HEK293T (cell line): ENCODE measurements at places on chromosomes 6 and 20.

GRCh38 chr6:10081075-10081474 lies 333.8 kb downstream of the TFAP2A start:
- DNase-seq: no peak

DNA sequence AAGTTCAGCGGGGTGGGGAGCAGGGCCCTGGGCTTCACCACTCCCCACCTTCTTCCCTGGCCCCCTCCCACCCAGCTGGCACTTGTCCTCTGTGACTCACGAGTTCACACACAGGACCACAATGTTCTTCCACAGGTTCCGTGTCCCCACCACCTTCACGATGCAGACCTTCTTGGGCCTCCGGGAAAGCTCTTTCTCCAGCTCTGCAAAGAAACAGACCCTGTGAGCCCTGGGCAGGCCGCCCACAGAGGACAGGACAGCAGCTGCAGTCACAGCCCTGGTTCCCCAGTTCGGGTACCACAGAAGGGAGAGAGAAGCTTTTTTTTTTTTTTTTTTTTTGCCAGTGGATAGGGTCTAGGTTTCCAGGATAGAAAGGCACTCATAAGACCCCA lies 30.9 kb downstream of the PSMG4 start:
- DNase-seq: no peak

DNA sequence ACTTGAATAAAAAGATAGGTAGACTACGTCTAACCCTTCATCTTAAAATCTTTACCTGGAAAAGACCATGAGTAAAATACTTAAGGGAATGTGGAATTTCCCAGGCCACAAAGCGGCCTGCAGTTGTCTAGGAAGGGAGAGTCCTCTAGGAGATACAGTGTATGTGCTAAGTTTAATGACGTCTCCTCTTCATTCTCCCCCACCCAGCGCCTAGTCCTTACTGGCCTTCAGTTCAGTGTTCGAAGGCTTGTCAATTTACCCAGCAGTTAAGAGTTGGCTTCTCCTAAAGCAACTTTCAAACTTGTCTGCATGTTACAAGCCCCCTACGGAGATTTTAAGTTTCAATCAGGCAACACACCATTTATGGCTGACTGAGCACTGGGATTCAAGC lies 35.2 kb downstream of the HFE start:
- DNase-seq: no peak

DNA sequence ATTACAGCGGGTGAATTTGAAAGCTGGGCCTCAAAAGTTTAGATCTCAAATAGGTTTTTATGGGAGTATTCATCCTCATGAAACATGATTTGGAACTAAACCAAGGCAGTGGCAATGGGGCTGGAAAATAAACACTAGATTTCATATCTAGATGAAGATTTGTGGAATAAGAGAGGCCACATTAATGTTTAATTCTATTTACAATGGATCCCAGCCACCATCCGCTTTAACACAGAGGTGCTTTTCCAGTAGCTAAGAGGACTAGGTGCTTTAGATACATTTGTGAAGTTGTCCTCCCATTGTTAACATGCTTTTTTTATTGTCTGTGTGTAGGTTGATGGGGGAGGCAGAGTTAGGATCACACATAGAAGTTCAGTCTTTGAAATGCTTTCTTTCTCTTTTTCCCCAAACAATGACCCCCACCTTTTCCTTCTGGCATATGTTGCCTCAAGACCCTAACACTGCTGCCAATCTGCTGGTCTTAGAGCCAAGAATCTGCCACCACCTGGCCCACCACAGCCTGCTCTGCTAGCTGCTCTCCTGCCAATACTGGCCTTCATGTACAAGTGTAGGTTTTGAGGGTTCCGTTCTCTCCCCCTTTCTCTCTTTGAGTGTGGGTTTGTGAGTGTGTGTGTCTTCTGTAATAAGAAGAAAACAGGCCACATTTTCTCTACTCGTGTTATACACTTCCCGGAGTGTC lies 27.8 kb upstream of the GFRAL start:
- DNase-seq: no peak

- no peak for DNase-seq
Measured at GRCh38 chr6:7328243-7328642, 15.2 kb upstream of the SSR1 start.

DNA sequence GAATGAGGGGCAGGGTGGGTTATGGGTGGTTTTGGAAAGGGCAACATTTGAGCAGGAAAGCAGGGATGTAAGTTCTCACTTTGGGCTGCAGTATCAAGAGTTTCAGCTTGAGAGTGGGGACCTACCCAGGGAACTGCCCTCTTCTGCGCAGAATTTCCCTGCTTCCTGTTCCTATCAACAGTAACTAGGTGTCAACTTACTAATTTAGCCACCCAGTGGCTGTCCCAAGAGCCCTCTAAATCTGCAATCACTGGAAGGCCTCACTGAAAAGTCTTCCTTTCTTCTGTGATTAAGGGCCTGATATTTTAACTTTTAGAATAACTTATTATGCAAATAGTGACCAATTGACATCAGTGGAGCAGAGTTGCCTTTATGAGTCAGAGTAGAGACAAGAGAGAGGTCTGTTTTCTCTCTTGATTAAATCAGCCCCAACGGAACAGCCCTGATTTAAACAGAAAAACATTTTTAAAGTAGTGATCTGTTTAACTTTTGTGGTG lies 118.2 kb upstream of the RIPOR2 start:
- no peak for DNase-seq

DNA sequence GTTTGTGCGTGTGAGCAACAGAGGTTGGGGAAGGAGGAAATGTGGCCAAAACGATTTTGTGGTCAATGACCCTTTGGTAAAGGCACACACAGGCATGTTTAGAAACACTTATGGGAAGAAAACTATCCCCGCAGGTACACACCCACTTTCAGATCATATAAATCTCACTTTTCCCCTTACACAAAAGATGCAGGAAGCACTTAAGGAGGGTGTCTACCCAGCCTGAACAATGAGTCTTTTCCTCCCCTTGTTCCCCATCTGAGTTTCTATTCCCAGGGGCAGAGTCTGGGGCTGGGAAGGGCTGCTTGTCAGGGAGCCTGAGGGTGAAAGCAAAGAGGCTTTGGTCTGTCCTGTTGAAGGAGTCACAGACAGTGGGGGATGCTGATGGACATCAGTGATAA lies 193.2 kb upstream of the SALL4 start:
- DNase-seq: no peak

DNA sequence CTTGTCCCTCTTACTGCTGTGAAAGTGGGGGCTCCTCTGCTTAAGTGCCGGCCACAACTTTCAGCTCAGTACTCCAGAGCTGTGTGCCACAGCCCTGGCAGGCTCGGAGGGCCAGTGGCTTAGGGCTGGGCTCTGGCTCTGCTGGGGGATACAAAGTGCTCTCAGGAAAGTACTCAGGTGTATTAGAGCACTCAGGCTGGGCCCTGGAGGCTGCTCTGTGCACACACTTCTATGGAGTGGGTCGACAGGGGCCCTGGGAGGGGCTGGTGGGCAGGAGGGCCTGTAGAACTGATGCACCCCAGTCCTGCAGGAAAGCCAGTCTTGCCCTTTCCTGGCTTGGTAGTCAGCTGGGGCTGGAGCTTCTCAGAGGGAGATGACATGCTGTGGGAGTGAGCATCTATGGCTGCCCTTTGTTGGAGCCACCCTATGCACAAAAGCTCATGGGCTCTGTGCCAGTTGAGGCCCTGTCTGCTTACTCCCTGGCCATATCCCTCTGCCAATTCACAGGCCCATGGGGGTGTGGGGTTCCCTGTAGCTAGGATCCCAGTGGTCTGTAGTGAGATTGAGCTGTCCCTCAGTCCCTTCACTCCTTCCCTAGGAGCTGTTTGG lies 22.0 kb downstream of the CENPW start:
- no peak for DNase-seq

DNA sequence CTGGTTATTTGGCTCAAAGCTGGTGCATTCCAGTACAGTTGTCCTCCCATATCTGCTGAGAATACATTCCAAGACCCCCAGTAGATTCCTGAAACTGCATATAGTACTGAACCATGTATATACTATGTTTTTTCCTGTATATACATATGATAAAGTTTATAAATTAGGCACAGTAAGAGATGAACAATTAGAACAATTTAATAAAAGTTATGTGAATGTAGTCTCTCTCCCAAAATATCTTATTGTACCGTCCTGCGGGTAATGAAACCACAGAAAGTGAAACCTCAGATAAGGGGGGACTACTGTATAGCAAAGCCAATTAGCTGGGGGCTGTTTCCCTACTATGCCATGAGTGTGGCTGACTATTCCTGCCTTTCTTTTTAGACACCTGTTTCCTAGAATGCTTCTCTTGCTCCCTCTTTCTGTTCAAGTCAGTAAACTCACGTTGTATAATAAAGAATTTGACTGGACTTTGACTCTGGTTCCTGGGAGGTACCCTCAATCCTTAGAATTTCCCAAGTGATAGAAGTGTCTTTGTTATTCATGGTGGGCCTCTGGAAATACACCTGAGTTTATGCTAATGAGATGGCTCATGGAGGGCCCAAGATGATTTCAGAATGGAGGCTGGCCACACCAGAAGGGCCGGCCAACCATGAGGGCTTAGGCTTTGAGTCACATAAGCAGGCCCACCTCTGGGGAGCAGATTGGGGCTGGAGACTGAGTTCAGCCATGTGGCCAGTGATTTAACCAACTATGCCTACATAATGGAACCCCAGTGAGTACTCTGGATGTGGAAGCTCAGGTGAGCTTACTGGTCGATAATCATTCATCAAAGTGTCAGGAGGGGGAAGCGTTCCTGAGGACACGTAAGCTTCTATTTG lies 689 bp upstream of the BLOC1S5 start:
- DNase-seq: no peak

DNA sequence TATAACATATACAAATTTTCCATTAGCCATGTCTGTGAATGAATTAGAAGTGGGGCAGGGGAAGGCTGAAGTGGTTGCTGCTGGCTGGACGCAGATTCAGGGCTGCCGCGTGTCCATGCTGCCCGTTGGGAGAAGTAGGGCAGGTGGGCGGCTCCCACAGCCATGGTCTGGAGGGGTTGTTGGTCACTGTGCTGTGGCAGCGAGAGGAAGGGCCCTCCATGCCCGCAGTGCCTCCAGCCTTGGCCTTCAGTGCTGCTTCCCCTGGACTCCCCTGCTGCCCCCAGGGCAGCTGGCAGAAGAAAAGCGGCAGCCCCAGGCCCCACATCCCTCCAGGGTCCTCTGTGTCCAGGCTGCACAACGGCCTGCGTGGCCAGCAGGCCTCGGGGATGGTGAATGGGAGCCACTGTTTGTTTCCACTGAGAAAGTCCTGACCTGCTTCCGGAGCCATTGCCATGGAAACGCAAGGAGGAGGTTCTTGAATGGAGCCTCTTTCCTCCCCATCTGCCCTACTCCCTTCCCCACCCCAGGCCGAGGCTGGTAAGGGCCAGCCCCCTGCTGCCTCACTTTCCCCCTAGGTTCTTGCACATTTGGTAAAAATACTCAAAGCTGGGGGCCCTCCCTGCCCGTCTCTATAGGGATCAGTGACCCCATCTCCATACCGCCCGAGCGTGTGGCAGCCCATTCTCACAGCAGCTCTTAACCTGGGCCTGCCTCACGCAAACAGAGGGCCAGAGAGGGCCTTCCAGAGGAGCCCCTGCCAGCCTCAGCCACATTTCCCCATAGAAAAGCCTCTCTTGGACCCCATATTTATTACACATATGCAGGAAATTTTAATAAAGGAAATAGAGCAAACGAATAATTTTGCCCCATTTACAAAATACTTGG lies 113.3 kb downstream of the SASH1 start:
- no peak for DNase-seq

- no peak for DNase-seq
Measured at GRCh38 chr6:28167068-28167467, 25.4 kb downstream of the ZKSCAN8 start.

GRCh38 chr6:128505603-128506002 lies 14.8 kb downstream of the PTPRK start:
- no peak for DNase-seq

DNA sequence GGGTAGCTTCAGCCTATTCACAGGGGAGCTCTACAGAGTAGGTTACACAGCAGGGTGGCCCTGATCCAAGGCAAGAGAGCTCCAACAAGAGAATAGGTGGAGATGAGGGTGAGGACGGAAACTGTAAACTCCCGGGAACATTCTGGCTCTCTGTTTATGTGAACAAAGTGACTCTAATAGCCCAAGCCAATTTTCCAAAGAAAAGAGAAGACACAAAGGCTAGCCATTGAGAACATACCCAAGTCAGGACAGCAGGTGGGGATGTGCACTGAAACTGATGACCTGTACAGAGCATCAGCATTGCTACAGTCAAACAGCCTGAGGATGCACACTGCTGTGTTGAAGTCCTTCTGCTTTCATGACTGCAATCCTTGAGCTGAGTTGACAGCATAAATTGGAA lies 136.0 kb upstream of the TOP1 start:
- DNase-seq: no peak

- DNase-seq: no peak
Measured at GRCh38 chr6:16711546-16712254, 49.6 kb downstream of the ATXN1 start.

DNA sequence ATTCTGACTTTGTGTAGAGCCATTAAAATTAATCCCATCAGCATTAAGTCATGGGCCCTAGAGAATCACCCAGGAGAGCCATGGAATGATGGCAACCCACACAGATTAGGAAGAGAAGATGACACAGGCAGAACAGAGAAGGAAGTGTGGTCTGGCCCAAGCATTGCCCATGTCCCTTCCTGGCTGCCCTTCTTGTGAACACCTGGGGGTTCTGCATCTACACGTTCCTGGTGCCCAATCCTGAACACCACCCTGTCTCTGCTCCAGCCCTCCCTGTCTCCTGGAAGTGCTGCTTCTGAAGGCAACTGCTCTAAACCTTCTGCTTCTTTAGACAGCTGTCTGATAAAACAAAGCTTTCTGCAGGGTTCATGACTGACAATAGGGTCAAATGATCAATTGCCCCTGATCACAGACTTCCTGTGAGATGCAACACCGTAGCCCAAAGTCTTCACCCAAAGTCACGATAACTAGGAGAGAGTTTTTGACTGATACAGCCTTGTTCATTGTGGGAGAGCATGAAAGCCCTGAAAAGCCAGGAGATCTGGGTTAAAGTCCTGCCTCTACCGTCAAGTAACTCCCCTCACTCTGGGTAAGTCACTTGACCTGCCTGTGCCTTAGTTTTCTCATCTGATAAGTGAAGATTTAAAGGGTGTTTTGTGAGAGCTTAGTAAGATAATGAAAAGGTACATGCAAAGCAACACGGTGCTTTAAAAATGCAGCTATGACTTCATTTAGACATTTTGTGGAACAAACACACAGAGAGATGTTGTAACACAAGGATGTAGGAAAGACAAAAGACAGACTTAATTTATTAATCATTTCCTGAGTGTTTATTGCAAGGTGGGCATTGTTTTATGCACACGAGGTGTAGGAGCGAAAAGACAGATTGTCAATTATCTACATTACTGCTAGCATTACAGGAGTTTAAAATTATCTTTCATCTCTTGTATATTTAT lies 291.2 kb upstream of the STXBP5 start:
- DNase-seq: no peak

DNA sequence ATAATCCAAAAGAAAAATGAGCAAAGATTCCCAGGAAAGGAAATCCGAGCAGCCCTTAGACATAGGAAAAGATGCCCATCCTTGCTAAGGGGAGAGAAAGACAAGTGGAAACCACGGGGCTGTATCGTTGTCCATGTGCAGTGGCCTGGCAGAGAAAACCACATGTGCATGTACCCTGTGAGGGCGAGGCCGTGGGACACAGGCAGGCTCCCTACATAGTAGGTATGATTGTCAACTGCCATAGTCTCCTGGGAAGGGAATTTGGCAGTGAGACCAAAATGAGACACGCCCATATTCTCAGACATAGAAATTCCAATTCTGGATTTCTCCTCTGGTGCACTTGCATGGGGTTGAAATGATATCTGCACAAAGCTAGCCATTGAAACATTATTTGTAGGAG lies 169.7 kb upstream of the SALL4 start:
- DNase-seq: no peak

GRCh38 chr6:109808837-109809236 lies 117.7 kb downstream of the FIG4 start:
- no peak for DNase-seq
